AG10803 (cell line): ENCODE measurements at places on chromosomes 4 and X.
A peak's percentile ranks its signal among the peaks of the same experiment; 100 is the strongest.

GRCh38 chr4:93414041-93414550 lies 414.5 kb upstream of the ATOH1 start:
- no peak for DNase-seq

GRCh38 chr4:94665500-94666404 lies 92.0 kb upstream of the BMPR1B start:
- DNase-seq, result peak; percentile 44

DNA sequence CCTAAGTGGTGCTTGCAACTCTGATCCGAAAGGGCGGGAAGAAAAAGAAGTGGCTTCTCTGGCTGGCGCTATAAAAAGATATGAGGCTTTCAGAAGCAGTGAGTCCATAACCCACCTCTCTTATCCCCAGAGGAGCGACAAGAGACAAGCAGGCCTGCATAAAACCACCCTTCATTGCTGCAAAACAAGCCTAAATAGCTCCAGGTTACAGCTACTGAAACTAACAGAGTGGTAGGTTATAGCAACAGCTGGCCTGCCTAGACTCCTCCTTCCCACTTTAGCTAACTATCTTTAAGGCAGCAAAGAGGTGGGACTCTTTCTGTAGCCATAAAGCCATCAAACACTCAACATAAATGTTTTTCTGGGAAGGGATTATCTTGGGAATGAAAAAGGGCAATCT lies 245.0 kb upstream of the GPR101 start:
- no peak for DNase-seq

- DNase-seq, result peak; percentile 37
Observed at GRCh38 chr4:144787365-144788258, 141.7 kb downstream of the HHIP start.

DNA sequence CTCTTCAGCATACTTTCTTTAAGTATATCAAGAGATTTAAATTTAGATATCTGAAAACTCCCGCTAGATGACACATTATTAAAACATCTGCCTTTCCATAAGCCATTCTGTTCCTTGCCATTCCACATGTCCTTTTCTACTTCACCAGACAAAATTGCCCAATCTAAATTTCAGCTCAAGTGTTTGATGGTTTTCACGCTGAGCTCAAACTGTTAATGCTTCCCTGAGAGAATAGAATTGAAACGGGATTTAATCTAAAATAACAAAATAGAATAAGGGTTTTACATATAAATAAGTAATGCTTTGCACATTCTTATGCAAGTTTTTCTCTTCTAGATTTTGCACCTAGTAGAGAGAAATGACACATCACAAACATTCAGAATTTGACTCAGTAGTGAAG lies 764.5 kb upstream of the TENM3 start:
- DNase-seq, result no peak

GRCh38 chrX:3659761-3660160 lies 53.7 kb downstream of the PRKX start:
- peak; percentile 18 for DNase-seq

- no peak for DNase-seq
Observed at GRCh38 chr4:86283371-86283770, 76.5 kb downstream of the MAPK10 start.

DNA sequence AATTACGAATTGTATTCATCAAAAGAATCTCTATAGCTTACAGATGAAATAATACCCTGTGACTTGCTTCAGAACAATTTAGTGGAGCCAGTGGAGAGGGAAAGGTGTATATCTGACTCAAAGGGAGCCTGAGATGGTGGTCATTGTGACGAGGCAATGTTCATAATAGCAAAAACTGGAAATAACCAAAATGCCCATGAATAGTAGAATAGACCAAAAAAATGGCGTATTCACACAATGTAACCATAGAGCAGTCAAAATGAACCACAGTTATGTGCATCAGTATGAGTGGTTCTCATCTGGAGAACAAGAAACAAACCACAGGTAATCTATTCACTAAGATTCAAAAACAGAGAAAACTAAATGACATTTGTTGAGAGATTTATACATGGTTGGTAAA lies 125.3 kb upstream of the CLNK start:
- DNase-seq, result no peak

DNA sequence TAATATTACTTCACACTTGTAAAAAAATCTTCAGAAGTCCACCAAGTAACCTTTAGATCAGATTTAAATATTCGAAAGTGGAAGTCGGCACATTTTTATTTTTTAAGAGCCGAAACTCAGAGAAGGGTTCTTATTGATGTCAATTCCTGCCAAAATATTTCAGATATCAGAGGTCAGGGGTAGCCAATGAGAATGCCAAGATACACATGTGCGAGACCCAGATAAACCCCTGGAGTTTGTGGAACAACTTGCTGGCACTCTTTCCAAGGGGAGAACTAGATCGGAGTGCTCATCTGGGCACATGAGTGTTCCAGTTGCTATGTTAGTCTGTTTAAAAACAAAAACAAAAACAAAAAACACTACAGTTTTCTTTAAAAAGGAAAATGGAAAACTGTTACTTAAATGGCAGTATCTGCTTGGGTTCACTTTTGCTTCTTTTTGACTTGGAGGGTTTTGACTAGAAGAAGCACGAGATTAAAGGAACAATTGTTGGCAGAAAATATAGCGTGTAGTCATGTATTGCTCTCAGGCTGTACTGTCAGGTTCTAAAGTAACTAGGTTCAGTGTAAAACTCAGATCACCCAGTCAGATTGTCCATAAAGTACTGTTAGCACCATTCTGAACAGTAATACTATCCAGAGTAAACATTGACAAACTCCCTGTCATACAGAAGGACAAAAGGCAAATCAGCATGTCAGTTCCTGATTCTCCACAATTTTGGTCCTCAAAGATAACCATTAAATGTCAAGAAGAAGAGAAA lies 188.0 kb upstream of the PACRGL start:
- DNase-seq, result no peak

DNA sequence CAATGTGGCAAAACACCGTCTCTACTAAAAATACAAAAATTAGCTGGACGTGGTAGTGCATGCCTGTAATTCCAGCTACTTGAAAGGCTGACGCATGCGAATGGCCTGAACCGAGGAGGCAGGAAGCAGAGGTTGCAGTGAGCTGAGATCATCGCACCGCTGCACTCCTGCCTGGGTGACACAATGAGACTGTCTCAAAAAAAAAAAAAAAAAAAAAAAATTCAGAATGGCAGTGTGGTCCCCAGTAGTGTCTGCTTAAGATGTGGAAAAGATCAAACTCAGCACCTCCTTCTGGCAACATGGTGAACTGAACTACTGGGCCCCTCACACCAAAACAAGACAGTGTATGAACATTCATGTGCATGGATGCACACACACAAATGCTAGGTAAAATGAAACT lies 32.2 kb downstream of the SMS start:
- DNase-seq, result peak; percentile 71

- DNase-seq, result peak; percentile 49
Observed at GRCh38 chr4:140049024-140049848, 104.7 kb downstream of the MAML3 start.
